Activated CD4-positive, alpha-beta T cell treated with anti-CD3 and anti-CD28 coated beads, Interleukin-2, amount 10 ng/mL, durations not matched to agents 24 days and 14 days (primary cell): ENCODE measurements at places on chromosomes 4 and X.

DNA sequence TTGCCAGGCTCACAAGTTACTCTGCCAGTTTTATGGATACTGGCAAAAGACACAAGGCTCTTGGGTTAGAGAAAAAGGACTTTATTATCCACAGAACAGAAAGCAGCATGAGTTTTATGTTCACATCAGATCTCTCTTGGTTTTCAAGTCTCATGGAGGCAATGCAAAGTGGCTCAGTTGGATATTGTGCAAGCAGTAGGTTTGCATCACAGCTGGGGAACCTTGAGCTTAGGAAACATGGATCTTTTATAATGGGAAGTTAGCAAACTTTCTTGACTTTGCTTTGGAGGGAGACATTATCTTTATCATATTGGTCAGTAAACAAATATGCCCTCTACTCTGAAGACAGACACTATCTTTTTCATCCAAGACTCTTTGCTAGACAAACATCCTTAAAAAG is 109.2 kb upstream of the GRPR start:
- DNase-seq = no peak

DNA sequence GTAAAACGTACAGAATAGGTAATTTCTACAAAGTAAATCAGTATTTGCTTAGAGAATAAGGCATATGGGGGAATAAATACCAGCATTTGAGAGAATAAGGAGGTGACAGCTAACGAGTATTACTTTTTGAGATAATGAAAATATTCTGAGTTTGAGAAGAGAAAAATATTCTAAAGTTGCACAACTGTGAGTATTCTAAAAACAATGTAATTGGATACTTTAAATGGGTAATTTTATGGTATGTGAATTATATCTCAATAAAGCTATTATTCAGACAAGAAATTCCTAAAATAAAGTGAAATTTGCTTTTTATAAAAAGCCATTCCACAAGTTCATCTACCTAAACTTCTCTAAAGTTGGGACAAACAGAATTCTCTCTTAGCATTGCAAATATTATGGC is 62.6 kb downstream of the PDGFC start:
- no peak for DNase-seq

GRCh38 chrX:19761554-19762295 is 125.7 kb downstream of the SH3KBP1 start:
- DNase-seq = no peak

DNA sequence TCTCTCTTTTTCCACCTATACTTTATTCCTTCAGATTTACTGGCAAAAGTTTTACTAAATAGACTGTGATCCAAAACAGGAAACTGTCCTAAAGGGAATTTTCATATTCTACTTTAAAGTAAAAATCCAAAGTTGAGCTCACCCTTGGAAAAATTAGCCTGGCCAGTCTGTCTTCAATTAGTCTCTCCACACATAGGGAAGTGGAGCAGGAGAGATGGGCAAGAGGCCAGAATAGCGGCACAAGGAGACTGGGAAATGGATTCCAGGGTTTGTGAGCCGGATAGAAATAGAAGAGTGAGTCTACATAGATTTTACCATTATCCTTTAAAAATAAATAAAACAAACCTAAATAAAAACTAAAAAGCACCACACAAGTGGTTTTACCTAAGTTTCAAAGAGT is 16.2 kb upstream of the FRMD7 start:
- DNase-seq = no peak

DNA sequence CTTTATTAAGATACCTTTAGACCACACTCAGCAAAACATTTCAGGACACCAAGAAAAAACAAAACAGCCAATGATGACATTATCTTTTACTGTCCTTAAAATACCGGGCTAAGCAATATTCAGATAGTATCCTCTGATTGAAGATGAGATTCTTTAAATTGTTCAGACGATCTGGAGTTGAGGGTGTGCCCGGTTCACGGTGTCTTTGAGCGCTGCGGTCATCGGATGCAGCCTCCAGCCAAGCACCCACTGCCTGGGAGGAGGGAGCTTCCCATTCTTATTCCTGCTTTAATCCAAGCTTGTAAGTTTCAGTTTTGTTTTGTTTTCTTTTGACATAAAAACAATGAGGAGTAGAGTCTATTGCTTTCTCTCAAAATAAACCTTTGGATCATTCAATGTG is 14.1 kb downstream of the FAM149A start:
- DNase-seq = no peak

DNA sequence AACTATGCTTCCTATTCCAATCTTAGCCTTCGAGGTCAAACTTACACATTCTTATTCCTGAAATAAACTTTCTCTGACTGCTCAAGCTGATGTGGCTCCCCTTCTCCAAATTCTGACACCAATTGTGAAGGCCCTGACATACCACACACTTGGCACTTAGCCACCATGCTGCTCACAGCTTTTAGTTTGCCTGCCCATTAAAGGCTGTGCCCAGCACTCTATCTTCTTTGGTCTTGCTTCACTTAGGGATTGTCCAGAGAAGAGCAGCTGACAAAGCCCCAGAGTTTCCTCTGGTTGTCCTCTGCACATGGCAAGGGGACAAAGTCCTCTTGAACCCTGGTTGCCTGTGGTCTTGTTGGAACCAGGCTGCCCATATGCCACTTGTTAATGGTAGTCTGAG is 126.1 kb downstream of the ARHGEF9 start:
- DNase-seq = no peak

- DNase-seq = no peak
Observed at GRCh38 chrX:75648803-75649588, 126.2 kb upstream of the ZDHHC15 start.

GRCh38 chr4:8643441-8643840 is 50.9 kb downstream of the CPZ start:
- DNase-seq = no peak

GRCh38 chr4:7945709-7946380 is 6.2 kb upstream of the AFAP1 start:
- DNase-seq = no peak

GRCh38 chrX:111352424-111352823 is 59.6 kb downstream of the DCX start:
- no peak for DNase-seq

DNA sequence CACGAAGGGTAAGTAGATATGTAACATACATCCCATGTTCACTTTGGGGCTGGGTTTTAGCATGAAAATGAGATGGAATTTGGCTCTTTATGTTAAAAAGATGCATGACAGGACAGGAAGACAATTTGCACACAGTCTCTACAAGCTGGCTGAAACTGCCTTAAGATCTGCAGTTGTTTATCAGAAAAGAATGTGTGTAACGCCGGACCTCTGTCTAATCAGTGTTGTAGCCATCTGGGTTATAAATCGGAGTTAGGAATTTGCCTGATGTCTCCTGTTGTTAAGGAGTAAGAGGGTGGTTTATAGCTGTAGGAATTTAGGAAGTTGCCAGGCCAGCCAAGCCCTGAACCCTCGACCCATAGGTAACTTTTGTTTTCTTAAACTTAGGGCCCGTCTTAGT is 562.9 kb upstream of the FAT1 start:
- no peak for DNase-seq

DNA sequence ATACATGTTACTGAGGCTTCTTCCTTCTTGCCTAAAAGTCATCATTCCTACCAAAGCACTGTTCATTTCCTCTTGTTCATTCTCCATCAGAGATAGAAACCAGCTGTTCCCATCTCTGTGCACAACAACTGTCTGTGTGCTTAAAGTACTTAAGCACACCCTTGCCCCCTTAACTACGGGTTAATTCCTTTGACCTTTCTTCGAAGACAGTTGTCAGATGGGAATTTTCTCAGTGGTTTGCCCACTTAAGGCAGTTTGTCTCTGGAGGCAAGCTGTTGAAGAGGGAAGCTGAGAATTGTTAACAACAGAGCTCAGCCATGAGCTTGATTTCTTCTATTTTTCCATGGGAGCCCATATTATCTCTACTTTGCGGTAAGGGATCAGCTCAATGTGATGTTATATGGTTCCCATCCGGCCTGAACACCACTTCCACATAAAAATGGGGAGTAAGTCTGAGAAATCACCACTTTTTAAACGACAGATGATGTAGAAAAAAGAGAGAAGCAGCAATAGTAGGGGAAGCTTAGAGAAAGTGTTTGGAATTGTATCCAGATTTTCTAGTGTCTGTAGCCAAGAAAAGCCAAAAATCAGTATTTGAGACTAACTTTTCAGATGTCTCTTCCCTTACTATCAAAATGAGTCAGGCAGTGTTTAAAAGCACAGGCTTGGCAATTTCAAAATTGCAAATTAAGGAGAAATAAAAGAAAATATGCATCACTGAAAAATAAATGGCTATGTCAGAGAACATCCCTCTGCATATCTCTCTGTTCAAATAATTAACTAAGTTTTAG is 194.4 kb downstream of the SLIT2 start:
- no peak for DNase-seq

DNA sequence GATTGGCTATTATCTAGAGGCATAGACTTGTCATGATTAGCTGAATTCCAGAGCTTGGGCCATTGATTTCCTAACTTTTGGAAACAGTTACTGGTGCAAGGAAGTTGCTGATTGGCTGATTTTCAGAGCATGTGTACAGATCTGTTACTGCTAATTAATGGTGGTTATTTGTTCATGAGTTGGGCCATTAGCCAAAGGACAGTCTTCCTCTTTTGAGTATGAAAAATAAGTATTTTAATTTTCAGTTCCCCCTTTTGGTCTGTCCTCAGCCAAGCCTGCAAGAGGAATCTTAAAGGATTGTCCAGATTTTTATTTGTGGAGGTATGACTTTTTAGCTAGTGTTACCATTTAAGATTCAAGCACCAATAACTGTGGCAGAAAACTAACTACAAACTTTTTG is 7.0 kb upstream of the DSPP start:
- no peak for DNase-seq

DNA sequence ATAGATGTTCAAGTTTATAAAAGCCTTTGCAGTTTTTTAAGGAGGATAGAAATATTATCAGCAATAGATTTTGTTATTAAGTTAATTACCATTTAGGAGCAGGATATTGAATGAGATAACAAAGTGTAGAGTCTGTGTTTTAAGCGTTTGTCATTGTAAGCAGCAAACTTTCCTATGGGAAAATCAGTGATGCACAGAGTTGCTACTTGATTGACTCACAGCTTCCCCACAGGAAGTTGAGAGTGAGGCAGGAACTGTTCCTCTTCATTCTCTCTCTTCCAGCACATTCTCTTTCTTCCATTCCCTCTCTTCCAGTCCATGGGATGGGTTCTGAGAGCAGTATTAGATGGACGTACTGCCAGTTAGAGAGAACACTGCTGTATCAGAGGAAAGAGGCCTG is 867.7 kb upstream of the AGA start:
- DNase-seq = no peak

DNA sequence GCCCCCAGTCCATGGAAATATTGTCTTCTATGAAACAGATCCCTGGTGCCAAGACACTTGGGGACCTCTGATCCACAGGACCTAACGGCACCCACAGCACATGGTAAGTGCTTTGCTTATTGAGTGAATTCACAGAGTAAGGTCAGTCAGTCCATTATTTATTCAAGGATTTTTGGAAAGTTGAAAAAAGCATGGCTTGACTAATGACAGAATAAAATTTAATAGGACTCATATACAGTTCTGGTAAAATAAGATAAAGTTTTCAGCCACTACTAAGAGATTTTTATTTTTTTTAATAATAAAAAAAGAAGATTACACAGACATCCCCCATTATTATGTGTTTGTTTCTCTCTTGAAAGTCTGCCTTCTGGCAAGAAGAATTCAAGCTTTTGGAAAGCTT is 490.6 kb upstream of the HS3ST1 start:
- no peak for DNase-seq

GRCh38 chr4:139756391-139757180 is 91.0 kb downstream of the MGST2 start:
- DNase-seq = no peak

DNA sequence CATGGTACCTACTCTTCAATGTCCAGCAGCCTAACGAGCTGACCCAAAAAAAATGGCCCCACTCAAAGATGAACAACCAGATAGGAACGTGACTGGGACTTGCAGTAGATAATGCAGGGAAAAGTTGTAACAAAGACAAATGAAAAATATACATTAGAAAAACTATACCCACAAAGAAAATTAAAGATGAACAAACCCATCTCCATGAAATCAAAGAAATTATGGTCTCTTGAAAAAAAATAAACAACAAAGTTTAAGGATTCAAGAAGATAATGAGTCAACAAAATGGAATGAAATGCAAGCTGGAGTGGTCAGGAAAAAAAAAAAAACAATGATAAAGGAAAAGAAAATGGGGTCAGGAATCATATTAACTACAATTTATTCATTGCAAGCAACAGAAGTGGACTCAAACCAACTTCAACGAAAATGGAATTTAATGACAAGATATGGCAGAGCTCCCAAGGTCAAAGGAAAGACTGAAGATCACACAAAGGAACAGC is 309.8 kb upstream of the GALNT7 start:
- no peak for DNase-seq

DNA sequence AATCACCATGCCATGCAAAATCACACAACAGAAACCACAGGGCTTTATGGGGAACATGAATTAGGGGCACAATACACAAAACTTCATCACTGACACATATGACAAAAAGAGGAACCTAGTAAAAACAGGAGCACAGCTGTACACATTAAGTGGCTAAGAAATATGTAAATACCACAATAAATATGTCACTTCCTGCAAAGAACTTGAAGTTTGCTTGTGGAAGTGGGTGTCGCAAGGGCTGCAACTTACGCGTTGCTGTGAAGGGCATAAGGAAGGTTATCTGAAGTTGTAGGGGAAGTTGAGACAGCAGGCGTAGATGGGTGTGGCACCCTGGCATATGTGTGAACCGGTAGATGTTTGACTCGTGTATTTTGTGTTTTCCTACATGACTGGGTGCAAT is 42.4 kb downstream of the CLCN4 start:
- DNase-seq = no peak

DNA sequence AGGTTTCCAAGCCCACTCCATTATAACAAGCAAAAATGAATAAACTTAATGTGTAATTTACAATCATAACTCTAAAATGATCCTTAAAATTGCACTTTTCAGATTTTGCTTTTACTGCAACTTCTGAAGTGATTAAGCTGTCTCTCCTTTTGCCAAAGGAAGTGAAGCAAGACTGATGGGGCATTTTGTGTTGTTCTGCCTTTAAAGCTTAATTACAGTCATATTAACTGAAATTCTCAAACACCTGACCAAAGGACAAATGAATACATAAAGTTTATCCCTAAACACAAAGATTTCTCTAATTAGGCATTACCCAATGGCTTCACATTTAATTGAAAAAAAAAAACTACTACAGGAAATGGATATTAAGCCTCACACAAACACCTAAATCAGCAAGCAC is 101.8 kb downstream of the ATP11C start:
- DNase-seq = no peak

DNA sequence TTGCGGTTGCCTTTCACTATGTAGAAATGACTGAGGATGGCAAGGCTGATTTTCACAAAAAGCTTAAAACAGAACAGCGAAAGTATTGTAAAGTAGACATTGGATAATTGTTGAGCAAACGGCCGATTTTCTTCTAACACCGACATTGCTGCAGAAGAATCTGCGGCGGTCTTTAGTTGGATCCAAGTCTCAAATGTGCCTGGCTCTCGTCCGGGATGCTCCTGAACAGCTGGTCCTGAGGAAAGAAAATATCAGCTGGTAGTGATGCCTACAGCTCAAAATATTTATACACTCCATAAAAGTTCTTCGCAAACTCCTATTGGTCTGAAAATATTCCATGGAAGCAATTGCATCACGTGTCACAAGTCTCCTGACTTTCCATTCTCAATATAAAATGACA is at the start of gene ASB5:
Gene ASB5, minus strand, starts transcription at position 260 of the 400 bp plus-strand sequence. Its CDS starts 114 bp downstream, at position 146.
- DNase-seq = no peak

GRCh38 chr4:98113012-98113411 is 30.3 kb downstream of the STPG2 start:
- peak; percentile 58 for DNase-seq

GRCh38 chr4:122450847-122451246 is 5.7 kb downstream of the IL2 start:
- DNase-seq = peak; percentile 69
